HCEC 1CT (cell line): ENCODE measurements at places on chromosomes 13 and 19.

DNA sequence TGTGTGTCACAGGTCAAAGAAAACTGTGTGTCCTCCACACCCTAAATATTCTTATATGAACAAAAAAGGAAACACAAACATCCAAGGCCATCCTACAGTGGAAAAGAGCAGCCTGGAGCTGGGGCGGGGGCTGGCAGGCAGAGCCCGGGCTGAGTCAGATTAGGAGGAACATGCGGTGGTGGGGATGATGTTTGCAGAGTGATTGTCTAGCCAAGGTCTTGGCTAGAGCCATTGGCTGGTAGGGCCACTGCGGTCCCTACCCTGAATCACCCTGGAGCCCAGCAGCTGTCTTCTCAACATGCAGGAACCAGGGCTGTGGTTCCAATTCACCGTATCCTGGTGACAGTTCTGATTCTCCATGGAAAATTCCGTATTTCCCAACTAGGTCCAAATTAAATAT lies 439.5 kb downstream of the FGF9 start:
- no peak for DNase-seq

- DNase-seq = no peak
Measured at GRCh38 chr13:35469806-35470525, 6.5 kb downstream of the MAB21L1 start.

GRCh38 chr19:4474514-4475022 lies 2.5 kb downstream of the HDGFL2 start:
- peak; percentile 43 for DNase-seq

DNA sequence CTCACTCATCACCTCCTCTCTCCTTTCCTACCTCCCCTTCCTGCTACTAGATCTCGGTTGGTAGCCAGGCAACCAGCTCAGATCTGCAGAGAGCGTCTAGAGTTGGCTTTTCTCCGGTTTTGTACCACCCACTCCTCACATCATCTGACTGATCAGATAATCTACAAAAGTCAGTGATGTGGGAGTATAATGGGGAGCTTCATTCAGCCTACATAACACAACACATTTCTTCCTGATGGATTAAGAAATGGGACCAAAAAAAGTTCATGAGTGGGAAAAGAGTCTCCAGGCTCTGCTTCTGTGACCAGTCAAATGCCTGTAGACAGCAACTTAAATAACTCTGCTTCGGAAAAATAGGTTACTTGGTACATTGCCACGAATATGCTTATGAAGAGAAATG lies 279.8 kb downstream of the DCLK1 start:
- no peak for DNase-seq

DNA sequence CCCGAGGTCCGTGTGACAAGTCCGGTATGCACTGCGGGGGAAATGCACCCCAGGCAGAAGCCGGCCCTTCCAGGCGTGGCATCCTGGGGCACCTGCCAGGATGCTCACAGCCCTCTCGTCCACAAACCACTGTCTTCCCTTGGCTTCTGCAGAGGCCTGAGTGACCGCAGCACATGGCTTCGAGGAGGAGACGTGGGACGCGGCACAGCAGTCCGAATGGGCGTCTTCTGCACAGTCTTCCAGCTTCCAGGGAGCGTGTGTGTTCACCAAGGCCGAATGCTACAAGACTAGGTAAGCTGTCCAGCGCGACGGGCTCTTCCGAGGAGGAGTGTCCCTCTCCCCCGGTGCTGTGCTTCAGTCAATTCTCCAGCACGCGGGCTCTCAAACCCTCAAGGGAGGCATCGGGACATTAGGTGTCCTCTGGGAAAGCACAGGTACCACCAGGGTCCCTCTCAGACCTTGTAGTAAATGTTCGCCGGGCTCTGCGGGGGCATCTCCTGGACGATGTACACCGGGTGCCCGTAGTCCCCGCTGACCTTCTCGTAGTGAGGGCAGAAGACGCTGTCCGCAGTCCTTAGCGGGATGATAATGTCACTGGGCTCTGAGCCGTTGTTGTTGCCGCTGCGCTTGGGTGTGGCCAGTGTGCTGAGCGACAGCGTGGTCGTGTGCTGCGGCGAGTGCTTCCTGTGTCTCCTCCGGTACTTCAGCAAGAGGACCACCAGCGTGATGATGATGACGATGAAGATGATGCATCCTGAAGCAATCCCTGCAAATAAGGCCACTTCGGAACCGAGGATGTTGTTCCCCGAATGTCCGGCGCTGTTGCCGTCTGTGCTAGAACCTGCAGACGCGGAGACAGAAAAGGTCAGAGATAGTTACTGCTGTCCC lies 42.6 kb downstream of the EFNB2 start:
- no peak for DNase-seq

GRCh38 chr13:75458696-75459422 lies 23.1 kb downstream of the TBC1D4 start:
- DNase-seq = no peak

- no peak for DNase-seq
Measured at GRCh38 chr19:33465834-33466233, 55.8 kb downstream of the PEPD start.

- DNase-seq = no peak
Measured at GRCh38 chr13:25422153-25422552, 50.4 kb downstream of the ATP8A2 start.

GRCh38 chr19:2097203-2097885 lies 629 bp downstream of the IZUMO4 start:
- no peak for DNase-seq

- no peak for DNase-seq
Measured at GRCh38 chr19:8221161-8221560, 12.0 kb downstream of the CERS4 start.

DNA sequence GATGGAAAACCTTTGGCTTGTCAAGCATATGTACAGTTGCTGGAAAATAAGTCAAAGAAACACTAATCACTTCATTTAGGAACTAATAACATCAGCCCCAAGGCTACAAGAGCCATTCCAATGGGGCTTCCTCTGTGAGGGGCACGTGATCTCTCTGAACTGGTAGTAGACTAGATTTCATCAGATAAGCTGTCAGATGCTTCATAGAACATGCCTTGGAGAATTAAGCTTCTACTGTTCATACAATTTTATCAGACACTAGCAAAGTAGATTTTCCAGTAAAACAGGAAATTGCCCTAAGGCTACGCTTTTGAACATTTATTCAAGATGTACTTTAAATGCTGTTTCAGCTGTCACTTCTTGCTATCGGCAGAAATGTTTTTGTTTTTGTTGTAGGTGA lies 107.8 kb downstream of the EDNRB start:
- DNase-seq = no peak

DNA sequence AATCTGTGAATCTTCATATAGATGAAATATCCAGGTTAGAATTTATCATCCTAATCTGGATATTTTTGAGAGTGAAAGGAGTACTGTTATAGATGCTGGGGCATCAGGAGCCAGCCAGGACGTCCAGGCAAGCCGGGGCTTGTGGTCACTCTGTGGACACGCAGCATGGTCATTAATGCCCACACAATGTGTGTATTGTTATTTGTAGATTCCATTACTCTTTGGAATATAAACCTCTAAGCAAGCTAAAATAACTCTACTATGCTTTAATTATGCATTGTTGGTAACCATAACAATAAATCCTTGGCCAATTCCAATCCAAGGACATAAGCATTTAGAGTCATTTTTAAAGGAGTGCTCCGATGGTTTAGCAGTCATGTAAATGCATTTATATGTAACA lies 137.9 kb downstream of the TM9SF2 start:
- no peak for DNase-seq

GRCh38 chr13:71632206-71632605 lies 234.8 kb downstream of the DACH1 start:
- no peak for DNase-seq

DNA sequence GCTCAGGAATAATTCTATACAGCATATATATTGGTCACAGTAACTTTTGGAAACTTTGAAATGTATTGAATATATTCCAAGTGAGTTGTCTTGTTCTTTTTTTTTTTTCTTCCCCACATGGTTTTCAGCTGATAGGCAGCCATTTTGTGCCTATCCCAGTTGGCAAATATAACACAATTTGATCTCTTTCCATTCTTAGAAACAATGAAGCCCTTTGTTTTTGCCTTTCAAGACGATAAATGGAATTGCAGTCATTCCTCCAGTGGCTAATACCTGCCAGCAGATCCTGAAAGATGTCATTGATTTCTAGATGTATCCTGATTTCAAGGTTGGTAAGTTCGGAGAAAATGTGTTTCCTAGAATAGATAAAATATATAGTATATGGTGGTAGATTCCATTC lies 951.1 kb upstream of the SLC10A2 start:
- DNase-seq = no peak

DNA sequence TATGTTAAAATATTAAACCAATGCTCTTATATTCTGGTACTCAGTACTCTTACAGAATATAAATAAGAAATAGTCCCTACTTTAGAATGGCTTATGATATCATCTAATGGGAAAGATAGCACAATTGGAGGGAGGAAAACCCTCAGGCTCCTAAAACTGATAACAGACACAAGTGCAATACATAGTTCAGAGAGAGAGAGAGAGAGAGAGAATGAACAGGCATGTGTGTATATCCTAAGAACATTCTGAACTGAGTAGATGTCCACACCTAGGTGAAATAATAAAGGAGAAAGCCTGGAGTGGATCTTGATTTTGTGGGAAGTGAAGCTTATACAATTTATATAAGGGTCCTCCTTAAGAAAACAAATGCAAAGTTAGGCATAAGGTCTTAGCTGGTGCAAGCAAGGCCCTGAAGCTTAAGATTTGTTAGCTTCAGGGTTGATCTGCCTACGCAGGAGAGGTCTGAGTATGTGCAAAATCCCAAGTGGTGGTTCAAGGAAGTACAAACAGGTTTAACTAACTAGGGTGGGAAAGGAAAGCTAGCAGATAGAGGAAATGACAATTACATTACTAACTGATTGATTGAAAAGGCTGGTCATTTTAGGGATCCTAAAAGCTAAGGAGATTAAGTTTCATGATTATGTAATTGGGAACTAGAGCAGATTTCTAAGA lies 53.3 kb downstream of the SOX21 start:
- peak; percentile 58 for DNase-seq

DNA sequence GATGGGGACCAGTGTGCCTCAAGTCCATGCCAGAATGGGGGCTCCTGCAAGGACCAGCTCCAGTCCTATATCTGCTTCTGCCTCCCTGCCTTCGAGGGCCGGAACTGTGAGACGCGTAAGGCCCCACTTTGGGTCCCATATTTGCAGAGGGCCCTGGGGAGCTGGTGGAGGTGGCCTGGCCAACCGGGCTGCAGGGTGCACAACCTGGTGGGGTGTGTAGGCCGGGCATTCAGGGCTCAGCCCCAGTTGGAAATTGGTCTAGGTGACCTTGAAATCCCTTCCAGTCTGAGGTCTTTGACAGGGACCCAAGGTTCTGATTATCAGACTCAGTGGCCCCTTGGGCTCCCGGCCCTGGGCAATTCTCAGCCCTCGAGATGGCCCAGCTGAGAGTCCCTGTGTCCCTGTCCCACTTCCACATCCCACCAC lies 8.3 kb downstream of the F7 start:
- no peak for DNase-seq

DNA sequence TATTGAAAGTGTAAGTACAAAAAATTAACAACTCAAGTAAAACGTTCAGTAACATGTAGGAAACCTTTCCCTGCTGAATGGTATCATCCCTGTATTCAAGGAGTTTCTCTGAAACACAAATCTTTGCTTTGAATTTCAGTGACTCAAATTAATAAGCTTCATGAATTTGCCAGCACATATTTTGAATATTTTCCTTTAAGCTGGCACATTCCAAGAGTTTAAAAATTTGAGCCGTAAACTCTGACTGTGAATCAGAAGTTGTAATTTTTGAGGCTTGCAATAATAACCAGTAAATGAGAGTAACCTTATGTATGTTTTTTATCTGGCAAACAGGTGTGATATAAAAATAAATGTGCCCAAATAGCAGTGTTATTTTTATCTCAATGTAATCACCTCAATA lies 1722.6 kb upstream of the PRR20A start:
- no peak for DNase-seq

DNA sequence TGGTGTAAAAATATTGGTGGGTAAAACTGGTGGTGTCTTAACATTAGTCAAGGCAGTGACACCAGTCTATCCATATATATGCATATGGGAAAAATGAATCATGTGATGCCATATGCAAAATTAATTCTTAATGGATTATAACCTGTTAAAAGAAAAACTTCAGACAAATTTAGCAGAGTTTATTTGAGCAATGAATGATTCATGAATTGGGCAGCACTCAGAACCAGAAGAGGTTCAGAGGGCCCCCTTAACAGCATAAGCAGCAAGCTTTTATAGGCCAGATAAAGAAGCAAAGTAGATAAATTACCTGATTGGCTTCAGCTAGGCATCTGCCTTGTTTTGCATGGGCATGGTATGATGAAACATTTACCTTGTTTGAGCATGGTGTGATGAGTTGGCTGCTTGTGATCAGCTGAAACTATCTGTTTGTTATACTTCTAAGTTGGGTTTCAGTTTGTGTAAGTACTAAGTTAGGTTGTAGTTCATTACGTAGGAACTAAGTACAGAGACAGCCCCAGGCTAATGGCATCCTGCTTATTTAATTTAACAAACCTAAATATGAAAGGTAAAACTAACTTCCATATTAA lies 66.6 kb downstream of the DNAJC15 start:
- no peak for DNase-seq

DNA sequence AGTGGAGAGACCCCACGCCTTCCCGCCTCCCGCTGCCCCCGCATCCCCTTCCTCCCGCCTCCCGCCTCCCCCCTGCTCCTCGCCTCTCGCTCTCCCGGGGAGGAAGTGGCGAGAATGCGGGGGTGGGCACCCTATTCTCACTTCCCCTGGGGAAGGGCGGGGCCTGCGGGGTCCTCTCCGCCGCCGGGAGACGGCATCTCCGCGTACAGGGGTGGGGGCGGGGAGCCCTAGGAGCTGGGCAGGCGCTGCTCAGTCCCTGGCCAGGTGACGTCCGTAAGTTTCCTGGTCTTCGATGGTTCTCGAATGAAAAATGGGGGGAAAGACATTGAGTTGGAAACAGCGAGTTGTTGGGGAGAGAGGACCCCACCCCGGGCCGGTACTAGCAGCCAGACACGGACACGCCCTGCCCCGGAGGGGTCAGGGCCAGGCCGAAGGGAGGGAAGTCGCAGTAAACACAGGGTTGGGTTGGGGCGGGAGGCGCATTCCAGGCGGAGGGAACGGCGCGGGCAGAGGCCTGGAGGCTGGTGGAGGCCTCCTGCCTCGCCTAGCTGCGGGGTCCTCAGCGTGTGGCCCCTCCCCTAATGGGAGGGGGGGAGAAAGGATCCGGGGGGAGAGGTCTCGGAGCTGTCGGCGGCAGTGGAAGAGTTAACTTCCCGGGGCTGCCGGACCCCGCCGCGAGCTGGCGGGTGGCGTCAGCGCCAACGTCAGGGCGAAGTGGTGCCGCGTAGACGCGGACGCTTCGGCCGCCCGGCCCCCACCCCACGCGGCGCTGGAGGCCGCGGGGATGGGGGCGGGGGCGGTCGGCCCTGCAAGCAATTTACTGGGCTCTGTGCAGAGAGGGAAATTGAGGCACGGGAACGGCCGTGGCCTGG lies 10.4 kb upstream of the JUND start:
- peak; percentile 77 for DNase-seq

GRCh38 chr19:6586056-6586455 lies 4.9 kb downstream of the CD70 start:
- no peak for DNase-seq

- DNase-seq = peak; percentile 27
Measured at GRCh38 chr13:52809310-52809769, 39.1 kb downstream of the PCDH8 start.

GRCh38 chr13:100987948-100988347 lies 313.4 kb upstream of the TMTC4 start:
- DNase-seq = no peak
